ENCODE measurements at places on chromosomes 1 and 21.

DNA sequence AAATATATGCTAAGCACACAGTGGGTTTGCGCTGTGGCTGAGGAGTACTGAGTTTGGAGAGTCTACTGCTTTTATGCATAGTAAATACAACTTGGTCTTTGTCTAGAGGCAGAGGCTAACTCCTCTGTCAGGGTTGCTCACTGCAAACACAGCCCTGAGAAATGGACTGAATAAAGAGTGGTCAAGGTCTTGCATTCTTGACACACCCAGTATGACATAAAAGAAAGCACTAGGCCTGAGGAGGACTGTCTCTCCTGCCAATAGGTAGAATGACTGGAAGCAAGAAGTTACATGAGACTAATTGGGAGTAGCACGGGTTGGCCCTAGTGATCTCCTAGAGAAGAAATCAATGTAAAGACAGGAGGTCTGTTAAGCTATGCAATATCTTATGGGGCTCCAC is 367.2 kb upstream of the B3GALT2 start:
- DNase-seq: no peak

DNA sequence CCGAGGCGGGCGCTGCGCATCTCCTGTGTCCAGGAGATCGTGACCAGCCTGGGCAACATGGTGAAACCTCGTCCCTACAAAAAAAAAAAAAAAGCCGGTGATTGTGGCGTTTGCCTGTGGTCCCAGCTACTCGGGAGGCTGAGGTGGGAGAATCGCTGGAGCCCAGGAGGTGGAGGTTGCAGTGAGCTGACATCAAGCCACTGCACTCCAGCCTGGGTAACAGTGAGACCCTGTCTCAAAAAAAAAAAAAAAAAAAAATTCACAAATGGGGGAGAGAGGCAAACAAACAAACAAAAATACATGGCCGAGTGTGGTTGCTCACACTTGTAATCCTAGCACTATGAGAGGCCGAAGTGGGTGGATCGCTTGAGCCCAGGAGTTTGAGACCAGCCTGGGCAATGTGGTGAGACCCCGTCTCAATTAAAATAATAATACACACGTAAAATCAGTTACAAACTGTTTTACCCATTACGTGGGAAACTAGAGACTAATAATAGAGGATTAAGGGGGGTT is 758 bp downstream of the TATDN3 start:
- DNase-seq: no peak

DNA sequence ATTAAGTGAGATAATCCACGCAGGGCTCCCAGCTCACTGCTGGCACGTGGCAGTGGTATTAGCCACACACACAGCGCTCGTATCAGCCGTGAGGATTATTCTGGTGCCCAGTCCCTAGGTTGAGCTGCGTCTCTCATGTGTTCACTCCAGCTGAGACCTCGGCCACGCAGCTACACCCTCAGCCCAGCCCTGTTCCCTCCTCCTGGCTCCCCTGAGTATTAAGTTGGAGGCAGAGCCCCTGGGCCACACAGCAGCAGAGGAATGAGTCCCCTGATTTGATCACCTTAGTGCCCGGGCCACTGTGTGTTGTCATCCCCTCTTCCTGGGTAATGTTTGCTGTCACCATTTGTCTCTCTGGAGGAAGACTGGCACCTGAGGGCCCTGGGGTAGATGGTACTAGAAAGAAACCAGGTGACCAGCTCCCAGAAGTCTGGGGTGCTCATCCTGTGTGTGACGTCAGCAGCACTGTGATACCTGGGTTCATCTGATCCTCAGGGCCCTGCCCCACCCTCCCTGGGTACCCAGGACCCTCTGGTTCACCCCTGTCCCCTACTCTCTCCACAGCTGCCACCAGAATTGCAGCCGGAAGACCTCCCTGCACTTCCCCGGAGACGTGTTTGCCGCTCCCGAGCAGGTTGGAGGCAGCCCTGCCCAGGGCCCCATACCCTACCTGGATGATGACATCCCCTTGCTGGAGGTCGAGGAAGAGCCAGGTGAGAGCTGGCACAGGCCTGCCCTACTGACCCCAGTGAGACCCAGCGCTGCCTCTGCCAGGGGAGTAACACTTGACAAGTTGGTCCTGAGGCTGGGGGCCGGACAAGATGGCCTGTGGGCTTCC is 40.1 kb downstream of the DISP3 start:
- DNase-seq: no peak

GRCh38 chr1:110310300-110310699 is 28.9 kb upstream of the RBM15 start:
- no peak for DNase-seq

DNA sequence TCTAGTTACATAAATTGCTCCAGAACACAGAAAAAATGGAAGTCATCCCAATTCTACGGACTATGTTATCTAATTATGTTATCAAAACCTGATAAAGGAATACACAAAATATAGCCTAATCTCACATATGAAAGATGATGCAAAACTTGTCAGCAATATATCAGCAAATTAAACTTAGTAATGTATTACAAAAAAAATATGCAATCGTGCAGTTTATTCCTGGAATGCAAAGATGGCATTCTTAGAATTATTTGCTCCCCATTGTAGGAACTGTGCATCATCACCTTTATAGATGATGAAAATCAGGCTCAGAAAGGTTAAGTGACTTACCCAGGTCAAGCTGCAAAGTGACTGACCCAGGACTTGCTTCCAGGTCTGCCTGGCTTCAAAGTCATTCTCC is 7.8 kb downstream of the FOXE3 start:
- DNase-seq: no peak

- no peak for DNase-seq
Measured at GRCh38 chr1:40197656-40198055, 36.5 kb downstream of the RLF start.

DNA sequence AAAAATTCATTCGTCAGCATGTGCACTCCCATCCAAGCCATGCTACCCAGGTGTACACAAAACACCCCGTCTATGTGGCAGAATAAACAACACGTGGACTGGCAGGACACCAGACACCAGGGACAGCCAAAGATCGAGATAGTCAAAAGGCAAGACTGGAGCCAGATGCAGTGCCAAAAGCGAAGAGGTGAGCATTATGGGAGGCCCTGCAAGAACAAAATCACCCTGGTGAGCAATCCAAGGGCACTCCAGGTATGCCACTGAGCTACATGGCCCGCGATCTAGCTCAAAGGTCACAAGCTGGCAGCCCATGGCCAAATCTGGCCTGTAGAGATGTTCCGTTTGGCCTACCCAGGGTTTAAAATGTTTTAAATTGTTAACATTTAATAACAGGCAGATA is 33.7 kb downstream of the PLPP3 start:
- DNase-seq: no peak

DNA sequence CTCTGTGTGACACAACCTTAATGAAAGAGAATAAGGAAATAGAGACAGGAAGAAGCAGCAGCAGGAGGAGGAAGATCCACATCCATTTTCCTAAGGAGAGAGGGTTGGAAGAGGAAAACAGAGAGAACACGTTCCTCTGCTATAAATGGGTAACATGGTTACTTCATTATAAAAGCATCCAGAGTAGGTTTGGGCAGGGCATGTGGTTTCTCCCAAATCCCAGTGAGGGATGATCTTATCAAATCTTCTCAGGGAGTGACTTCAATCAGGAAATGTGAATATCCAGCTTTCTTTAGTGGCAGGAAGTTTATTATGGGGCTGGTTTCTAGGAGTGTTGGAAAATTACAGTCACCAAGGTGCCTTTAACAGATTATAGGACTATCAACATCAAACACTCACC is 11.1 kb downstream of the CYP2J2 start:
- DNase-seq: no peak

DNA sequence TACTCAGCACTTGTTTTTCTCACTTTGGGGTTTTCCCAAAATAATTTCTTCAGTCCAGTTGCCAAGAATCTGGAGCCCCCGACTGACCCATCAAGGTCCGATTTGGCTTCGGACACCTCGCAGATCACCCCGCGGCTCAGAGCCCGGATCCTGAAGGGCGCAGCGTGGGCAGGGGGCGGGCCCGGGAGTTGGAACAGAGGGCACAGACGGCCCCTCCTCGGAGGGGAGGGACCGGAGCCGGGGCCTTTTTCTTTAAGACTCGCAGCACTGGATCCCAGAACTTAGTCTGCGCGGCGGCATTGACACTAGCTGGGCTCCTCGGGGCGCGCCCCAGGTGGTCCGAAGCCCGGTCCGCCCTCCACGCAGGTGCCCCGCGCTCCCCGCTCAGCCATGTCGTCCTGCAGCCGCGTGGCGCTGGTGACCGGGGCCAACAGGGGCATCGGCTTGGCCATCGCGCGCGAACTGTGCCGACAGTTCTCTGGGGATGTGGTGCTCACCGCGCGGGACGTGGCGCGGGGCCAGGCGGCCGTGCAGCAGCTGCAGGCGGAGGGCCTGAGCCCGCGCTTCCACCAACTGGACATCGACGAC is at the start of gene CBR3:
TSS of gene CBR3 (plus strand) at position 277 of the 588 bp plus-strand sequence. CDS start at position 391, 114 bp downstream.
- no peak for DNase-seq

DNA sequence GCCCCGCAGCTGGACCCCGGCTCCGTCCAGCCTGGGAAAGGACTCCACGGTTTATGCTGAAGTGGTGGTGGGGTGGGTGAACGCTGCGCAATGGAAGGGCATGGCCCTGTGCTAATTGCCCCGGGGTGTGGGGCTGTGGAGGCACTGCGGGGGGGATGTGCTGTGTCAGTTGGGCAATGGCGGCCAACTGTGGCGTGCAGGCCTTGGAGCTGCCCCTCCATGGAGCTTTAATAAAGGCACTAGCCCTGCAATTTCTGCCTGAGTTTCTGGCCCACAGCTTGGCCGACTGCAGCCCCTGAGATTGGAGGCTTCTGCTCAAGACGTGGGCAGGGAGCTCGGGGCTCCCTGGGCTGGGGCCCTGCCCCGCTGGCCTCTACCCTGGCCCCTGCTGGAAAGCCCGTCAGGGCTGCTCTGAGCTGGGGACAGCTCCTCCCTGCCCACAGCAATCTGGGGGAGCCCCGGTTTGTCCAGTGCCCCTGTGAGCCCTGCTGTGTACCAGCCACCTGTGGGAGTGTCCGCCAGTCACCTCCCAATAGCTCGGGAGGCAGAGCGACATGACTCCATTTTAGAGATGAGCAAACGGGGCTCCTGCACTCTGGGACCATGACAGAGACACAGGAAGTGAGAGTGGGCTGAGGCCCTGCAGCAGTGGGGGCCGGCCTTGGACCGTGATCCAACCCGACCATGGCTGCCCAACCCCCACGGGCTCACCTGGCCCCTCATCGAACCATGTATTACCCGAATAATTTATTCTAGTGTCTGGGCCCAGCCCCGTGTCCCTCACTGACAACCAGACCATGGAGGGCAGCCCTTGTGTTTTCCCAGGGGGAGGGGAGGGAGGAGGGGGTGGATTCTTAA is 8.7 kb upstream of the TNFRSF14 start:
- DNase-seq: no peak
